Metanephros (tissue), 2 donors: ENCODE measurements at places on chromosomes 16 and 17. TPM values are rescaled to one million over a fixed set of nuclear protein-coding genes. Genes with fewer than 3 reads are reported as not detected.

KREMEN2 gene
- total RNA-seq: 2.9 TPM

ALDOC gene
- 15.1 TPM for total RNA-seq

NPB gene
- 1.3 TPM for total RNA-seq

ABCA10 gene
- total RNA-seq: 9.3 TPM

MYCBPAP gene
- total RNA-seq: 2.9 TPM

CA7 gene
- 0.12 TPM for total RNA-seq

RAC3 gene
- total RNA-seq: 11.0 TPM

C17orf78 gene
- not detected for total RNA-seq

CLN3 gene
- 24.5 TPM for total RNA-seq

SLC12A3 gene
- 58.9 TPM for total RNA-seq

CSH1 gene
- not detected for total RNA-seq

KRT40 gene
- 0.23 TPM for total RNA-seq
